DMS79 (cell line): ENCODE measurements at places on chromosomes 16 and 17.

- no peak for DNase-seq
Observed at GRCh38 chr16:57682809-57683635, 11.6 kb upstream of the DRC7 start.

DNA sequence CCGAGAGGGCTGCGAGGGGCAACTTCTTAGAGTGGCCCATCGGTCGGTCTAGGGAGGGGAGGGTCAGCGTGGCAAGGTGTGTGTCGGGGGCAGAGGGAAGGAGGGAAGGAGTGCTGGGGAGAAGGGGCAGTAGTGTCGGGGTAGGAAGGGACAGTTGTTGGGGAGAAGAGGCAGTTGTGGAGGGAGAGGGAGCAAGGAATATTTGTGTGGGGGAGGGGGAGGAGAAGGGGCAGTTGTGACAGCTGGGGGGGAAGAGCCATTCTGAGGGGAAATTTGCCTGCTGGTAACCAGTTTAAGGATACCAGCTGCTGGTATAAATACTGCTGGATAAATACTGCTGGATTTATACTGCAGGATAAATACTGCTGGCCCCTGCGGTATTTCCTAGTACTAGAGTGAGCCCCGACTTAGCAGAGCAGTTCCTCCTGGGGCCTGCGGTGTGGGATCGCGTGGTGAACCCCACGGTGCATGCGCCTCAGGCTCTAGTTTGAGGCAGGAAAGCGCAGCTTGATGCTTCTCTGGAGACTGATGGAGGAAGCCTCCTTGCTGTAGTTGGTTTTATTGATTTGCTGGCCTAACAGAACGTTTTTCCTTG lies 309 bp downstream of the DNAH2 start:
- DNase-seq, result no peak

DNA sequence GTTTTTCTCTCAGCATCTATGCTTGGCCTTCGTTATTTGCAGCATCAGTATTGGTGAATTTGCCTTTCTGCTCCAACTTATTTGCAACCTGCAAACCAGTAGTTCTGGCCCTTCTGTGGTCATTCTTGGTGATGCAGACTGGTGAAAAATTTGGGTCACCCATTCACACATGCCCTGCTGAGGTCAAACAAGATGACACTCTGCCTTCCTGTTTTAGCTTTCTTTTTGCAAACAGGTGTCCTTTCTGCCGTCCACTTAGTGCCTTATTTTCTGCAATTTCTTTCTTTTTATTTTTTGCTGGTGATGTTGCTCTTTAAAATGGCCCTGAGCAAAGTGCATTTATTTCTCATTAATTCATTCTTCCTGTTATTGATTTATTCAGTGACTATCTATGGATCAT lies 31.3 kb downstream of the PLCG2 start:
- no peak for DNase-seq

DNA sequence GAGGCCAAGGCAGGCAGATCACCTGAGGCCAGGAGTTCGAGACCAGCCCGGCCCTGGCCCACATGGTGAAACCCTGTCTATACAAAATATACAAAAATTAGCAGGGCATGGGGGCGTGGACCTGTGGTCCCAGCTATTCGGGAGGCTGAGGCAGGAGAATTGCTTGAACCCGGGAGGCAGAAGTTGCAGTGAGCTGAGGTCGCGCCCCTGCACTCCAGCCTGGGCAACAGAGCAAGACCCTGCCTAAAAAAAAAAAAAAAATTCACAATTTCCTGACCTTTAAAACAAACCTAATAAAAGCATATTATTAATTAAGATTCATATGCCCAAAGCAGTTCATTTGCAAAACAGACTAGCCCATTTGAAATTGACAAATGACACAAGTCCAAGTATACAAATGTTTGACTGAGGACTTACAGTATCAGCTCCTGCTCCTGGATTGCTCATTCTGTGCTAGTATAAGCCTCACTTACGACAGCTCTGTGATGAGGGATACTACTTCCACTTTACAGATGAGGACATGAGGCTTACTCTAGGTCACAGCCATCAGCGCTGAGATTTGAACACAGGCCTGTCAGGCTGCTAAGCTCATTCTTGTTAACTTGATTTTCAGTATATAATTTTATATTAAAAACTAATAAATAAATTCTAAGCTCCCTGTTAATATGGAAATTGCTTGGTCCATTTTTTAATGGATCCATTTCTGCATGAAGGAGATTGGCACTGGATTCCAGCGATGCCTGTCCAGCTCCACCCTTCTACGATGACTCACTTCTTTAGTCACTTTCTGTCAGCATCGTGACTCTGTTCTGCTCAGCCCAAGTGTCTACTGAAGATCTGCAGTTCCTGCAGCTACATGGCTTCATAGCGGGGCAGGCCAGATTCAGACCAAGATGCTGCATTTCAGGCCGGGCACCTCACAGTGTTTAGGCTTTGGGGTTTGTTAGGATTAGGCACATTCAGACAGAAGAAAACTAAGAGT lies 88.2 kb downstream of the WDR59 start:
- DNase-seq, result no peak

GRCh38 chr16:30644334-30644830 lies 6.4 kb upstream of the PRR14 start:
- no peak for DNase-seq

GRCh38 chr17:20266806-20267458 lies 200.4 kb downstream of the LGALS9B start:
- peak; percentile 31 for DNase-seq

- no peak for DNase-seq
Observed at GRCh38 chr16:9679213-9679767, 502.9 kb downstream of the GRIN2A start.

DNA sequence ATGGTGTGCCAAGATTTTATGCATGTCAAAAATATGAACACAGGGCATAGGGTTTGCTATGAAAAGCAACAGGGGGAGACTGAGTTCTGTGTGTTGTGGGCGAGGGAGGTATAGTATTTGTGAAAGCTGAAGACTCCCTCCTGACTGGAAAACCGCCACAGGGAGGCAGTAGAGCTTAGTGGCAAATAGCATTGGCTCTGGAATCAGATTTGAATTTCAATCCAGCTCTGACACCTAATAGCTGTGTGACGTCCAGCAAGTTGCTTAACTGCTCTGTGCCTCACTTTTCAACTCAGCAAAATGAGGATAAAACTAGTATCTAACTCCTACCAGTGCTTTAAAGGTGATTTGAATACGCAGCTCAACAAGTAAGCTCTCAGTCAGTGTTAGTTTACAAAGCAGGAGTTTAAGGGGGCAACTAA lies 22.0 kb downstream of the KPNA2 start:
- no peak for DNase-seq

DNA sequence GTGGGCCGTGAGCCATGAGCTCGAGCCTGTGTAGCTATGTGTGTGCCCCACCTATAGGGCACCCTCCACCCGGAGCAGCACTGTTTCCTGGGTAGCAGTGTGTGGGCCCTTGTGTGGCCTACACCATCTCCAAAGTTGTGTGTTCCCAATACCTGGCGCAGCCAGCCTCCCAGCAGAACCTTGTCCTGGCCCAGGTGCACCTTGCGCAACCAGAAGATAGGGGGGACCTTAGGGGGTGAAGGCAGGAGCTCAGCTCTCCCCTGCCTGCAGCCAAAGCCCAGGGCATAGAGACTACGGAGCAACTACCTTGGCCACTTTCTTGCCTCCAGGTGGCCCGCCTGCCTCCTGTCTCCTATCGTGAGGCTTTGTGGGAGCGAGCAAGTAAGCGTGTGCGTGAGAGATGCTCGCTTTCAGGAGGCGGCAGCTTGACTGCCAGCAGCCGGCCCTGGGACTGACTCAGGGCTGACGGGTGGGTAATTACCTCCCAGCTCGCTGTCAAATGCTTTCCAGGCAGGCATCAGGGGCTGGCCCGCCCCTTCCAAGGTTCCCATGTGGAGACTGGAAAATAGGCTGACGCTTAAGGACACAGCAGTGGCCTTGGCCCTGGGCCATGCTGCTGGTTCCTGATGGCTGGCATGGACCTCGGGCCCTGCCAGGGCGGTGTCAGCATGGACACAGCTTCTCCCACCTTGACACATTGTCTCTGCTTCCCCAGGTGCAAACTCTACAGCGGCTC lies 19.0 kb downstream of the TRAF7 start:
- DNase-seq, result no peak

DNA sequence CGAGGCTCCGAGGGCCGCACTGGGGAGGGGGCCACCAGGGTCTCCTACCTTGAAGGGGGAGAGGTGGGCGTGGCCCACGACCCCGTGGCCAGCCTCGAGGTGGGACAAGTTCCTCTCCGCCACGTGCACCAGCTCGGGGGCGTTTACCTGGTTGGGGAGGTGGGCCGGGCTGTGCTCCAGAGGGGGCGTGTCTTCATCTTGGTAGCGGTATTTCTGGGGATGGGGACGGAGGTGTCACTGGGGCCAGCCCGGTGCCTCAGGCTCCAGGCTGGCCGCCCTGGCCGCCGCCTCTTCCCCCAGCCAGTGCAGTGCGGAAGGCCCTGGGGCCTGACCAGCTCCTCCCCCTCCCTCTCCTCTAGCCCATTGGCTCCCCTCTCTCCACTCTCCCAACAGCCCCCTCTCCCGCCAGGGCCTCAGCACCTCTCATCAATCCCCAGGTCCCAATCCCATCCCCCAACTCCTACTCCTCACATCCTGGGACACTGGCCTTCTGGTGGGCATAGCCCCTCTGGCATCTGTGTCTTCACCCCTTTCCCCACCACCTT lies 11.5 kb downstream of the DLG4 start:
- no peak for DNase-seq

GRCh38 chr17:39823407-39824054 lies 40.6 kb downstream of the IKZF3 start:
- DNase-seq, result no peak

GRCh38 chr17:50621574-50622031 lies 13.1 kb upstream of the ABCC3 start:
- no peak for DNase-seq

GRCh38 chr17:30263552-30264333 lies 28.0 kb downstream of the BLMH start:
- DNase-seq, result no peak

GRCh38 chr16:62903961-62904502 lies 867.8 kb upstream of the CDH8 start:
- no peak for DNase-seq

DNA sequence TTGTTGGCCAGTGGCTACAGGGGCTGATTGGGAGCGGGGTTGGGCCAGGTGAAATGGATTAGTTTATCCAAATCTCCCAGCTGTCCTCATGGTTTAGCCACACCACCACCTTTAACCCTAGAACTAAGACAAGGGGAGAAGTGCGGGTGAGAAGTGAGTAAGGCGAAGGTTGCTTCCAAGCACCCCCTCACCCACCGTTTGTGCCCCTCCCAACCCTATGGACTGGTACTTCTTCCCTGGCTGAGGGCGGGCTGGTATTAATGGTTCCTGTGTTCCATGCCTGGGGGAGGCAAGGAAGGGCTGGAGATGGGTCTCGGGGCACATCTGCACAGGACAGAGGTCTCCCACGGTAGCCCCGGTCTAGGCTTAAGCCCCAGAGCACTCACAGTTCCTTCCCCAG lies 25.1 kb downstream of the NT5M start:
- DNase-seq, result no peak

GRCh38 chr16:88721236-88721635 lies 14.9 kb downstream of the CTU2 start:
- no peak for DNase-seq

DNA sequence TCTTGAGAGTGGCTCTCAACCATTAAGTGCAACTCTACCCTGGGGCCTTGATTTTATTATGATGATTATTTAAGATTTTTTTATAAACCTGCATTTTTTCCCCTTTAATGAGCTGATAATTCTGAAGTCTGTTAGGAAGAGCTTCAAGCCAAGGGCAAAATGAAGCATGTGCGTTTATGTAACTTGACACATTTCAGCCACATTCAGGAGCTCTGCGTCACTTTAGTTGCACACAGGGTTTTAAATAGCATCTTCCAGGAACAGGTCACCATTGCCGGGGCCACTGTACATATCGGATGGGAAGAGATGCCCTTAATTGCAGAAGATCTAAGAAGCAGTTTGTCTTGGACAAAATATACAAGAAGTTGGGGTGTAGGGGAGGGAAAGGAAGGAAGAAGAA lies 89.6 kb downstream of the BMERB1 start:
- no peak for DNase-seq

DNA sequence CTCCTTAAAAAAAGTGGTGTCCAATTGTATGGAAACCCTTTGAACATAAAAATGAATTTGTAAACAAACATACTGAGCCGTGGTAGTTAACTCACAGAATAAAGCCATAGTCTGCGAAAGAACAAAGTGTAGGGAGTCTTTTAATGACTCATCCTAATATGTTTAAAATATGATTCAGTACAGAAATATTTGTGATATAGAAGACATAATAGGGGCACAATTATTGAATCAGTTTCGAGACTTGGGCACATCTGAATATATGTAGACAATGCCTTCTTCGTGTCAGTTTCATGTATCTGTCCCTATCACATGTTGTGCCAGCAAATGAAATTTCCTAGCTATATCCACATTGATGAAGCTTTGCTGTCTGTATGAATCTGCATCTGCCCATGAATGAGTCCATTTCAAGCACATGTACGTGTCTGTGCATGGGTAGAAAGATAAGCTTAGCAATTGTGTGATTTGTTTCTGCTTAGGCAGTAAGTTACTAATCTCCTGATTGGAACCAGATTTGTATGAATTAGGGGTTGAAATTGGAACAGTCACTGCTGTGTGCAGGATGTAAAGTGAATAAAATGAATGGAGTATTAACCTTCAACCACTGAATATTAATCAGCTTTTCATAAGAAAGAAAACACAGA lies 112.5 kb upstream of the SOX9 start:
- DNase-seq, result no peak

DNA sequence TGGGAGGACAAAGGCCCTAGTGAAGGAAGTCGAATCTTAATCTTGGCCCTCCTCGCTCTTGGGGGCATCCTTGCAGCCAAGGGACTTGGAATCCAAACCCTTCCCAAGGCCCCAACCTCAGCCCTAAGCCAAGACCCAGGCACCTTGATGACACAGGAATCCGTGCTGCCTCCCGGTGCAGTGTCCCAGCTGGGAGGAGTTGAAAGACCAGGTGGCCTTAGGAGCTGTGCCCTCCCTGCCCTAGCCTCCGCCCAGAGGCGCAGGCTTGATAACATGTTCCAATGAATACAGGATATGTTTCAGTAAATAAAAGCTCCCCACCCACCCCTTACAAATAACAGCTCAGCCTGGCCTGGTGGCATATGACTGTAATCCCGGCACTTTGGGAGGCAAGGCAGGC lies at the start of gene CHST5:
CHST5 (minus strand) TSS at position 208 of the 400 bp plus-strand sequence. CDS start 5,724 bp downstream, outside the sequence.
- DNase-seq, result no peak
